ENCODE measurements at places on chromosomes 7 and 10.

DNA sequence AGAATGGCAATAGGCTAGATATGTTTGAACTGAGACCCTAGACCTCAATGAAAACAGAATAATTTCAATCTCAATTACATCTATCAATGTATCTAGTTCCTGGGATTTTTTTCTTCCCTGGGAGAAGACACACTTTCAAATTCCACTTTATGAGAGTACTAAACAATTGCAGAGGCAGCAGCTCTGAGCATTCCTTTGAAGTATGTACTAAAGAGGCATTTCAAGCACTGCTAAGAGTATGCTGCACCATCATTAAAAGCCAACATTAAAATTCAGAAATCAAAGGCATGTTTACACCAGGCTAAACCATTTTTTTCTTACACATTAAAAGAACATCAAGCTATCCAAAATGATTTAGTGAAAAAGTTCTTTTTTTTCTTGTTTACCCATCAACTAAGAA is 297.9 kb upstream of the CACNA2D1 start:
- DNase-seq, result no peak

DNA sequence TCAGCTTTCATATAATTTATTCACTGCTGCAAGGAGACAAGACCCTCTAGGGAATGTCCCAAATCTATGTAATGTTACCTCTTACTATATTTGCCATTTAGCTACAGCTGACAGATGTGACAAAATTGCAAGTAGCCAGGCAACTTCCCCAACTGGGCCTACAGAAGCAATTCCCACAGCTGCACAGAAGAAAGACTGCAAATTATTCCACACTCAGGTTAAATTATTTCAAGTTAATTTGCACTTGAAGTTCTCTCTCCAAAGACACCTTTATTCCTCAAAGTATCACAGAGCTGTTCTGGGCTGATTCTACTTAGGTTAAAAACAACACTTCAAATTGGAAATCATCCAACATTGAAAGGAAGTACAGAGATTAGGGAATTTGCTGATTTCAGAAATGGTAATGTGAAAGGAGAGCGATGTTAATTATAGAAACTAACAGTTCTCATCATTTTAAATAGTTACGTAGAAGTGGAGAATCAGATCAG is 133.6 kb downstream of the THSD7A start:
- DNase-seq, result no peak

- no peak for DNase-seq
Observed at GRCh38 chr7:50940621-50941020, 157.9 kb upstream of the GRB10 start.

DNA sequence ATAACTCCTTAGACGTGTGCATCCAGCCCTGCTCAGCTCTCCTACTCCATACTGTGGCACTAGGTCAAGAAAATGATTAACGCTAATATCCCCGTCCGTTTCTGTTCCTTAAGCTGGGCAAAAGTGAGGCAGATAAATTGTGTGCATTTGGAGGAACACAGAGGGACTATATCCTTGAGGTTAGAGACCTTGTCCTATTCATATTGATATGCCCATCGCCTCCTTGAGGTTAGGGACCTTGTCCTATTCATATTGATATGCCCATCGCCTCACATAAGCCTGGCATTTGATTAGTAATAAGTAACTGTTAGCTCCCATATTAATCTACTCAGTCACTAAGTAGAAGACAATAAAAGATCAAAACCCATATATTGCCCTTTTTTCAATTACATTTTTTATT is 12.9 kb upstream of the TAX1BP1 start:
- DNase-seq, result no peak

- DNase-seq, result no peak
Observed at GRCh38 chr7:45155357-45155900, 2.2 kb upstream of the RAMP3 start.

GRCh38 chr10:124385627-124386185 is 33.0 kb downstream of the OAT start:
- DNase-seq, result no peak

DNA sequence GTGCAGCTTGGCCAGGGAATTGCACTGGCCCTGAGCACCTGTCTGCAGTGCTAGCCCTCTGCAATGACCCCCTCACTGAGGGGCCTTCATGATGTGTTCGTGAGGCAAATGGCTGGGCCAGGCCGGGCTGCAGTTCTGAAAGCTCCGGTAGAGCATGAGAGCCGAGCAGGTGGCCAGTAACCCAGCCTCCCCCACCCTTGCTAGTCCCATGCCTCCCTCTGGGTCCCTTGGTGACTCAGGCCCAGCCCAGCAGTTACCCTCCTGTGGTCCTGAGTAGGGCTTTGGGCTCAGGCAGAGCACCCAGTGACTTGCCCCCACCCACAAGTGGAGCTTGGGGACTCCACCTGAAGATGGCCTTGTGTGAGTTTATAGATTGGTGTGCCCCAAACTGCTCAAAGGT is 16.1 kb upstream of the CSGALNACT2 start:
- no peak for DNase-seq

DNA sequence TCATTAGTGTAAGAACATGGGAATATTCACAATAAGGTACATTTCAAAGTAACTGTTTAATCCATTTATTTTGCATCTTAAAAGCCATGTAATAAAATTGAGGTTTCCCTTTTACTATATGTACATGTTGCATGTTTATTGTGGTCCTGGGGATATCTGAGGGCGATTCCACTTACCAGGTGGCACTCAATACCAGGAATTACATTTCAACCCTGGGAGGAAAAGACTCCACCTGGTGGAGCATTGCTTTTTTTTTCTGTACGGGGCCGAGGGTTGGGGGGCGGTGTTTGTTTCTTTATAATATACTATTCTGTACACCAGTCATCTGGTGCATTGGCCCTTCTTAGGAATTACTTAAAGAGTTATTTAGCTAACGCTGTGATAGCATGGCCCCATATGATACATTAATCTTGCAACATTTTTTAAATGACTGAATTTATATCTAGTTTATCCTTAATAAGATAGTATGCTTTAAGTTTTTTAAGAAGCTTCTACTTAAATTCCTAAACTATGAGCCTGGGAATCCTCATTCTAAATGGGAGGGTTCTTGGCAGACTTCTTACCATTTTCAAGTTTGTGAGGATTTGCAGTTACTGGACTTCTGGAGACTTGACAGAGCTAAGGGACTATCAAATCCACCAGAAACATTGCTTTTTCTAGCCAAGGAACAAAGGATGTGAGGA is 7.2 kb upstream of the HGF start:
- DNase-seq, result no peak

DNA sequence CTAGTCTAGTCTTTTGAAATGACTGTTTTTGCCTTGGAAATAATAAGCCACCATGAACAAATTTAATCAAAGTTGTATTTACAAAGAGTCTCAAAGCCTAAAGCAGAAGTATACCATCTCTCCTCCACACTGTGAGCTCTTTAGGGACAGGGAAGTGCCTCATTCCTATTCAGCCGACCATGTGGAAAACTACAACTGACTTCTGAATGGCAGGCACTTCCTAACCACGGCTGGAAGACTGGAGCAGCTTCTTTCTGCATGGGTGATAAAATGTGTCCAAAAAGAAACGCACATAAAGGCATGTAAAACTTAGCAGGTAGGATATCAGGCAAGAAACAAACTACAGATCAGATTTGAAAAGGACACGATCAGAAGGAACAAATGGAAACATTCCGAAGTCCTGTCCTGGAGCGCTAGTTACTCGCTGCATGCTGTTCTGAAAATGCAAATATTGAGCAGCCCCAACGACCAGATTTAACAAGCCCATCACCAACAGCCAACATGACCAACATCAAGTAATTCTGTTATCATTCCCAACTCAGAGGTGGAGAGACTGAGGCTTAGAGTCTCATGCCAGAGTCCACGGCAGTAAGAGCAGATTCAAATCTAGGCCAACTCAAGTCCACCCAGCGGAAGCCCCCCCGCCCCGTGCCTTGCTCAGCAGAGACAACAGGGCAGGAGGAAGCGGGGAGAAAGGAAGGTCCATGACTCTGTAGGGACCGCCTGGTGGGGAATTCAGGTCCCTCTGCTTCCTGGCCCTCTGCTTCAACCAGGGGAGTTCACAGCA is 26.5 kb downstream of the CTBP2 start:
- DNase-seq, result no peak

GRCh38 chr7:31981874-31982390 is 88.3 kb downstream of the PDE1C start:
- DNase-seq, result no peak

DNA sequence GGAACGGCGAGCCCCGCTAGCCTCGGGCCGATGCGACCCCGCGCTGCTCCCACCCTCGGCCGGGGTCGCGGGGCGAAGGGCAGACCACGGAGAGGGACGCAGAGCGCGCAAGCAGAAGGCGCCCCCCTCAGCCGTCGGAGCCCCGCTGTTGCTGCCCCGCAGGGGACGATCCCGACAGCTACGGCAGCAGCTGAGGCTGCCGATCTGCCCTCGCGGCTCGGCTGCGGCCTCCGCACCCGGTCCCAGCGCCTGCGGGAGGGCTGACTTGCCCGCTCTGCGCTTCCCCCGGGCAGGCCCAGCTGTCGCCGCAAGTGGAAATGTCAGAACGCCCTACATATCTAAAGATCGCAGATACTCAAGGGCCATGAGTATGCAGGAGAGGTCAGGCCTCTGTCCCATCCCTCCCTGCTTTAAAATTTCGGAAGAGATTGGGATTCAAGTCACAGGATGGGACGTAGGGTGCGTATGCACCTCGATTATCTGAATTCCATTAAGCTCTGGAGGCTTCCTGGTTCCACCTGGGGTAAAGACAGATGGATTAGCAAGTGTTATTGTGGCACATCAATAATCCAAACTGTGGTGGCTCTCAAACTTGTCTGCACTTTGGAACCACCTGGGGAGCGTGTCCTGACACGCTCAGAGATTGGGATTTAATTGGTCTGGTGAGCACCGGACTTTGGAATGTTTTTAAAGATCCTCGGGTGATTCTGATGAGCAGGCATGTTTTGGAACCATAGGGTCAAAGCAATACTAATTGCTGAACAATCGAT is at the start of gene CRPPA:
TSS of gene CRPPA (minus strand) at position 206 of the 770 bp plus-strand sequence. CDS start 216 bp downstream, outside the sequence.
- DNase-seq, result no peak

DNA sequence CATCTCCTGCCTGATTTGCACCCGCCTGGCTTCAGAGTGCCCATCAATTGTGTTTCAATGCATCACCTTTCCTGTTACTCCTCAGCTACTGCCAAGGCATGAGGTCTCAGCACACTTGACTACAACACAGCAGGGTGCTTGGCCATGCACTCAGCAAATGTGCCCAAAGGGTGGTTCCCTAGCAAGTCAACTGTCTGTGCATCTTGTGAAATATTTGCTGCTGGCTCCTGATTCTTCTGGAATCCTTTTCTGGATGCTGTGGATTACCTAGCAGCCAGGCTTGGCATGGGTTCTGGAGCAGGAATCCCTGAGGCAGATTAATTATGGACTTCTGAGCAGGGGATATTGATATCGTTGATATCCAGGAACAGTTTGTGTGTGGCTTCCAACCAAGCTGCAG is 662.6 kb upstream of the MGMT start:
- DNase-seq, result no peak

DNA sequence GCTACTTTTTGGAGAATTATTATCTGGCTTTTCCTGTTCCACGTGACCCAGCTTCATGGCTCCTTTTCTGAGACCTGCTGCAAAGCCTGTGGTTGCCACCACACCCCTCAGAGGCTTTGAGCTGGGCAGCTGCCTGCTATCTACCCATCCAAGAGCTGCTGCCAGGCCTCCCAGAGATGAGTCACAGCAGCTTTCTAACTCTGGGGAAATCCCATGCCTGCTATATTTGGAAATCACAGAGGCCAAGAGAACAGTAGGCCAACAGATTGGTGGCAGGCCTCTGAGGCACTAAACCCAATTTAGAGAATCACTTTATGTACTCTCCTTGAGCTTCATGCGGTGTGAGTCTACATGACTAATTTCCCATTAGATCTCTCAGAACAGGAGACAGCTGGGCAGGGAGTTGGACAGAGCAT is 35.2 kb downstream of the SGCE start:
- no peak for DNase-seq

DNA sequence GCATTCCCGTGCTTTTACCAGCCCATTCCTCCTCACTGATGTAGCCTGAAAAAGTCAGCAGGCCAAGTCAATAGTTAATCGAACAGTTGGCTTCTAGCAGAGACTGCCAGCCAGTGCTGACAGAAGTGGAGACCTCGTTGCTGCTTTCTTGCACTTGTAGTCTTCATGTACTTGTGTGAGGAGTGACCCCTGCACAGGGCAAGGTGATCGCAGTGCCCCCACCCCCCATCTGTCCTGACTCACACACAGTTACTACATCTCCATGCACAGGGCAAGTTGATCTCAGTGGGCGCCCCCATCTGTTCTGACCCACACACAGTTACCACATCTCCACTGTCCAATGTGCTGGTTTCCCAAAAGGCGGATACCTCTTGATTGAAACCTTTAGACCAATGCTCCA is 34.2 kb downstream of the C10orf71 start:
- DNase-seq, result no peak

DNA sequence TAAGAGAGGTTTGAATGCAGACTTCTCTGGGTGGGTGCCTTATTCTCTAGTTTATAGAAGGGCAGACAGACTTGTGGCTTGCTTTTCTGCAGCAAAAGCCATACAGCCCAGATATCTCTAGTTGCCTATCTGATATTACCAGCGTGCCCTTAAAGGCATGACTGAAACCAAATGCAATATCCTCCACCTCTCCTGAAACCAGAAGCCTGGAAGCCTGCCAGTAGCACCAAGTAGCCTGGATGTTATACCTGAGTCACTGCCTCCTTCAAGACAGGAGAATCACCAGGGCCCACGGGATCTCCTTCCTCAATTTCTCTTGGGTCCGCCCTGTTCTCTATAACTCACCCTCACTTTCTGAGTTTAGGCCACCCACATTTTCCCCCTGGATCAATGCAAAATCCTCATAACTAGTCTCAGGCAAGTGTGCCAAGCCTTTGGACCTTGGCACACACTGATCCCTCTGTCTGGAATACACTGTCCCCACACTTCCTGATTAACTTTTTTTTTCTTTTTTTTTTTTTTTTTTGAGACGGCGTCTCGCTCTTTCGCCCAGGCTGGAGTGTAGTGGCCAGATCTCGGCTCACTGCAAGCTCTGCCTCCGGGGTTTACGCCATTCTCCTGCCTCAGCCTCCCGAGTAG is 638.4 kb downstream of the GALNT17 start:
- no peak for DNase-seq

DNA sequence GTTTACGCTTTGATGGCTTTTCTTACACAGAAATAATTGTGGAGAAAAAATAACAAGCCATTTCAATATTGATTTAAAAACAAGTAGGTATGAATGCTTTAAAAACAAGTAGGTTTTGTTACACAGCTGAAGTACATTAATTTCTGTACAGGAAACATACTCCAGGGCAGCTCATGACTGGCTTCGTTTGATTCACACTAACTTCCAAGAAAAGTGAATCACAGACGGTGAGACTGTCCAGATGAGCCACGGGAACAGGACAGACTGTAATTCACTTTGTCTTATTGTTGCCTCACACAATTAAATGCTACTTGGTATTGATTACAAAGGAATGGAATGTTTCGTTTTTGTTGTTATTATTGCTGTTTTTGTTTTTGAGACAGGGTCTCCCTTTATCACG is 26.6 kb upstream of the SNX10 start:
- DNase-seq, result no peak

- DNase-seq, result no peak
Observed at GRCh38 chr10:94443549-94443948, 41.2 kb downstream of the TBC1D12 start.

GRCh38 chr10:78913219-78914059 is 155.3 kb upstream of the ZMIZ1 start:
- DNase-seq, result no peak
